Stimulated activated CD4-positive, alpha-beta T cell treated with anti-CD3 and anti-CD28 coated beads, Interleukin-15, amount 100 ng/mL, for 48 hours (primary cell): ENCODE measurements at places on chromosomes 5 and 9.

- no peak for DNase-seq
Observed at GRCh38 chr5:26329562-26330189, 708.7 kb downstream of the CDH9 start.

- no peak for DNase-seq
Observed at GRCh38 chr5:175842951-175843793, 28.2 kb upstream of the CPLX2 start.

DNA sequence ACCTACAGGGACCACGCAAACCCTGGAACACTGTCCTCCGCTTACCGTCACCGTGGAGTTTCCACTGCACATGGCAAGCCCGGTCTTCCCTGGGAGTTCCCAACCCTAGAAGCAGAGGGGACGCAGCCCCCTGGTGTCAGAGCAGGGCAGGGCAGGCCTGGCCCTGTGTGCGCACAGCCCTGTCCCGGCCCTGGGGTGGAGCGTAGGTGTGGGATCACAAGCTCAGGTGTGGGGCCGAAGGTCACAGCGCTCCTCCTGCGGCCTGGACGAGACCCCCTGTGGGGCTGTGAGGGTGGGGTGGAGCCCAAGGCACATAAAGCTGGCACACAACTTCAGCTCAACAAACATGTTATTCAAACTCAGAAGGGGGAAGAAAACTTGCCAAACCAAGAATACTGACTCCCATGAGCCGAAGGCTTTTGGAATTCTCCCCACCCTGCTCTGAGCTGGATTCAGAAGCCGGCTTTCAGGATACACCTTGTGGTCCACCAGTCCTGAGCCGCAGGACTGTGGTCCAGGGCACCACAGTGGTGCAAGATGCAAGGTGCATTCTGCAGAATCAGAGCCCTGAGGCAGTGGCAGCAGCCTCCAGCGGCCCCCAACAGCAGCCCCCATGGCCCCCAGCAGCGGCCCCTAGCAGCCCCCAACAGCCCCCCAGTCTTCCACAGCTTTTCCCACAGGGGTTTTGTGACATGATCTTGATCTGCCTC is 11.8 kb upstream of the EXOC3 start:
- DNase-seq, result no peak

DNA sequence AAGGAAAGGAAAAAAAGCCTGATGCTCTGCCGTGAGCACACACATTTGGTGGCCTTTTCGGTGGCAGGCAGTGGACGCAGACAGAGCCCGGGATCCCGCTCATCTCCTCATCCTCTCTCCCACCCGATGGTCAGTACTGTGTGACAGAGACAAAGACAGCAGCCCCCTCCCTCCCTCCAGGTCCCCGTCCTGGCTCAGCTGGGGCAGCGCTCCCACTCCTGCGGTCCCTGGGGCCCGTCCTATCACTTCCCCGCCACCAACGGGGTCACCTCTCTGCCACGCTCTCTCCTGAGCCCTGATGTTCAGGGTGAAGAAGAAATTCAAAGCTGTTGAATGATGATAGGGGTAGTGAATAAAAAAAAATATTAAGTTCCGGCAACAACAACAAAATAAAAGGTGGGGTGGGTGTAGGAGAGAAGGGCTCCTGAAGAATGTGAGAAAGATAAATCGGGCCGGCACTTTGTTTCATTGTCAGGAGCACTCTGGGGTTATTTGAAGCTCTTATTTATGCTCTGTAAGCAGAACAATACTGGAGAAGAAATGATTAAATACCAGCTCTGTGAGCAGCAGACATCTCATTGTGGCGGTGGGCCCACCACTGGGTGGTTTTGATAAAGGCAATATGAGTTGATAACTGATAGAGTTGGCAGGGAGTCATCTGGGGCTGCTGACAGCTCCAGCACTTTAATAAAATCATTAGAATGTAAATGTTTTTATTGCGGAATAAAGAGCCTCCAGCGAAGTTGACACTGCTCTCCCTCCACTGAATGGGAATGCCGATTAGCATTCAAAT is 417.7 kb downstream of the IRX1 start:
- DNase-seq, result no peak

DNA sequence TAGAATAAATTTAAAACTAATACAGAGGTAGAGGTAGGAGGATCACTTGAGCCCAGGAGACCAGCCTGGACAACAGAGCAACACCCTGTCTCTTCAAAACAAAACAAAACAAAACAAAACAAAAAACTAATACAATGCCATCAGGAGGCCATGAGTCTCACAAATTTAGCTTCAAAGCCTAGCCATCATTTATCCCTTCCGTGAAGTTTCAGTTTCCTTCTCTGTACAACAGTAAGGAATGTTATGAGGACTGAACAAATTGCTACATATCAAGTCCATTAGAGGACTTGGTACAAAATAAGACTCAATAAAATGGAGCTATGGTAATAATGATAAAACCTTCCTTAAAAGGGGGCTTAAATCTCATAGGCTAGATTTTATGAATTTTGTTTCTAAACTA is 60.8 kb downstream of the MAPKAP1 start:
- DNase-seq, result no peak

DNA sequence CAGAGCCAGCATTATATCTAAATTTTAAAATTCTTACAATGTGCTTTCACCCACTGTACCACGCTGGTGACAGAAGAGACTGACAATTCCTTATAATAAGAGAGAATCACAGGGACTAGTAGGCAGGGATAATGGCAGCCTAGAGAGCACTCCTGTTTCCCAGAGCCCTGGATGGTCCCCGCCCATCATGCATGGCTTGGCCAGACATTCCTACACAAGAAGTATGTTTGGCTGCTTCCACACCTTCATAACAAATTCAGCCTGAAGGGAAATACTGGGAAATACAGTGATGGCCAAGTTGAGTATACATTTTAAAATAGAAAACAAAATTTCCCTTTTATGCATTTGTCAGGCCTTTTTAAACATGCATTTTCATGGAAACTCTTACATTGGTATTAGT is 193.5 kb upstream of the ELL2 start:
- DNase-seq, result no peak

GRCh38 chr5:36939969-36940858 is 63.6 kb downstream of the NIPBL start:
- no peak for DNase-seq

DNA sequence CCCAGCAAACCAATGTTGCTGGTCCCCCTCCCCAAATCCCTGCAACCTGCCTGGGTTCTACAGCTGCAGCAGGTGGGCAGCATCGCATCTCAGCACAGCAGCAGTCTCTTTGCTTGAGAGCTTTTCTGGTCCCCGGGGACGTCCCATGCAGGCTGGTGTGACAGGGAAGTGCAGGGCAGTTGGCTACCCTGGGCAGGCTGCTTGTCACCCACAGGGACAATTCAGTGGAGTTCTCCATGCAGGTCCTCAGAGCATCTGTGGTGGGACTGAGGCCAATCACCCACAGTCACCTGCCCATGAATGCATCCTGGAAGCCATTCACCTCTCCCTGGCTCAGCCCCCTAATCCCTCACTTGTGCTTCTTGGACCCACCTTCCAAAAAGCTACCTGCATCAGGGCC is 43.9 kb upstream of the SEMA4D start:
- no peak for DNase-seq

GRCh38 chr5:34656700-34657273 is 659 bp downstream of the RAI14 start:
- no peak for DNase-seq

GRCh38 chr5:103166706-103167105 is 46.6 kb downstream of the PPIP5K2 start:
- DNase-seq, result no peak

DNA sequence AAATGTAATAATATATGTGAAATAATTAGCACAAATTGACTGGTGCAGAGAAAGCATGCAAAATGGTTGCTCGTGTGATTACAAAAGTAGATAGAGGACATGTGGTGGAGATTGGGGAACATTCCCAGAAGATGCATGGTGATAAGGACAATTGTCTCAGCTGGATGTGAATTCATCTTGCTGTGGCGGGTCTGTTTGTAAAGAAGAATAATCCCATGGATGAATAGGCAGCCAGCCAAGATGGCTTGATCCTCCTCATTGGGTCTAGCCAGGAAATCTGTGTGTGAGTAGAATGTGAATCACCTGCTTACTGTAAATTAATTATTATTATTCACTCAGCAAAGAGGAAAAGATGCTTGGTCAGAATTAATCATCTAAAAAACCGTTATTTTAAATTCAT is 12.6 kb upstream of the DPYSL3 start:
- DNase-seq, result no peak

- no peak for DNase-seq
Observed at GRCh38 chr5:123855609-123856008, 343.6 kb downstream of the CSNK1G3 start.

- no peak for DNase-seq
Observed at GRCh38 chr5:150503977-150504620, 3.8 kb upstream of the NDST1 start.

DNA sequence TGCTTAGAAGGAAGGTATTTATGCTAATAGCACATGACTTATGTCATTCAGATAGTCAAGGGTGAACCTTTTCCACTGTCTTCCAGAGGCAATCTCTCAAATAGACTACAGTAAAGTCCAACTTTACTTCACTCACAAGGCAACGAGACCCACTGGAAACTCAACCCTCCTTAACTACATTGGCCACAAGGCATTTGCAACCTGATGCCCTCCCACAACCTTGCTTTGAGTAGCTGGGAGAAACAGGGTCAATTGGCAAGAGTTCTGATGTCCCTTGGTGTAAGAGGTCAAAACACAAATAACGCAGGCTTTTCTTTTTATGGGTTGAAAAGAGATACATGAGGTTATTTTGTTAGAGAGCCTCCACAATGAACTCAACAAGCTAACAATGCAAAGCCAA is 6.1 kb downstream of the GAS1 start:
- no peak for DNase-seq

DNA sequence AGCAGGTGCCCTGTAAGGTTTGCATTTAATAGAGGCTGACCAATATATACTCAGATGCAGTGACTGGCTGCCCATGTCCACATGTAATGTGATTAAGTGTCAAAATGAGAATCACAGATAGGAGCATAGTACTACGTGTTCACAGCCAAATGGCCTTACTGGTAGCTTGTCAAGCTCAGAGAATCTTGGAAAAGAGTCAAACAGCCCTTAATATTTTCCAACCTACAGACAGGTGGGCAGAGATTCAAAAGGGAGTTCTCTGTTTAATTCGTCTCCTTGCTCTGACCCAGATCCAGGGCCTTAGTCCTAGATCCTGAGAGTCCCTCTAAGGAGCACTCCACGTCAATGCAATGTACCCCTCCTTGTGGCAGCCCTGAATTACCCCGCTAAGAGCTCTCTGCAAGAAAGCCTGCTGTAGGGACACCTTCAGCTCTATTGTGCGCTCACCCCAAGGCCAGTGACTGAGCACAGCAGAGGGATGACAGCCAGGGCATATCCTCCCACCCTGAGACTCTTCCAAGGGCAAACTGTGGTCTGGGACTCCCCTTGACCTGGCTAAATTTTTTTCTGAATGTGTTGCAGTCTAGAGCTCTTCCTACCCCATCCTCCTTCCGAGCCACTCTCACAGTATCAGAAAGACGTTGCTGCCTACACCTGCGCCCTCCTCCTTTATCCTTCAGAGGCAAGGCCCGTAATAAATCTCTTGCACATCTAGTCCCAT is 159.2 kb downstream of the SNCAIP start:
- no peak for DNase-seq

- no peak for DNase-seq
Observed at GRCh38 chr5:96790961-96791504, 16.7 kb downstream of the ERAP1 start.

- no peak for DNase-seq
Observed at GRCh38 chr5:35044649-35045048, 3.1 kb downstream of the AGXT2 start.

- DNase-seq, result no peak
Observed at GRCh38 chr9:91937727-91938126, 12.3 kb downstream of the ROR2 start.

GRCh38 chr9:15982182-15982581 is 429.3 kb downstream of the CCDC171 start:
- DNase-seq, result no peak

DNA sequence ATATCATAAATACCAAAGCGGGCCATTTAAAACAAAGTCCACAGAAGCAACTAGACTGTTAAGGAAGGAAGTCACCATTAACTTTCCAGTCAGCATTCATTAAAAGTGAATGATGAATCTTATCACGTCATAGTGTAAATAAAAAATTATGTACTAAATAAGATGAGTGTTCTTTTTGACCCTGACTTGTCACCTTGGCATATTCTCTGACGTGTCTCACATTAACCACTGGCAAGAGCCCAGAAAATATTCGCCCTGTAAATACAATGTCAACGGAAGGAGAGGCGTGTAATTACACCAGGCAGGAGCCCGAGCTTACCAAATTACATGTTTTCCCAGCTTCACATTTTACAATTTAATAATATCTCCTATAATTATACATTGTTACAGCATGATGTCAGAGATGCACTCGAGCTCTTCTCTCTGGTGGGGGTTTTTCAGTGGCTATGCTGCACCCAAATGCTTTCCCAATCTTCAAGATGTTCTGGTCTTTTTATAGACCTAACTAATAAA is 29.3 kb upstream of the UBE2QL1 start:
- DNase-seq, result no peak
